Left kidney (tissue), 8 donors: ENCODE measurements at places on chromosomes 11 and 22.
A peak's percentile ranks its signal among the peaks of the same experiment; 100 is the strongest.

- no peak for DNase-seq
Measured at GRCh38 chr11:10900681-10901415, 43.0 kb upstream of the ZBED5 start.

- no peak for DNase-seq
Measured at GRCh38 chr11:2194877-2195755, 23.5 kb upstream of the TH start.

GRCh38 chr11:9575260-9576240 is 2.1 kb downstream of the WEE1 start:
- DNase-seq: peak; percentile 90

GRCh38 chr11:7600205-7600775 is 73.0 kb downstream of the CYB5R2 start:
- no peak for DNase-seq

GRCh38 chr11:114259551-114259983 is 36.6 kb upstream of the NNMT start:
- no peak for DNase-seq

- no peak for DNase-seq
Measured at GRCh38 chr11:130551388-130551787, 102.9 kb downstream of the ADAMTS15 start.

DNA sequence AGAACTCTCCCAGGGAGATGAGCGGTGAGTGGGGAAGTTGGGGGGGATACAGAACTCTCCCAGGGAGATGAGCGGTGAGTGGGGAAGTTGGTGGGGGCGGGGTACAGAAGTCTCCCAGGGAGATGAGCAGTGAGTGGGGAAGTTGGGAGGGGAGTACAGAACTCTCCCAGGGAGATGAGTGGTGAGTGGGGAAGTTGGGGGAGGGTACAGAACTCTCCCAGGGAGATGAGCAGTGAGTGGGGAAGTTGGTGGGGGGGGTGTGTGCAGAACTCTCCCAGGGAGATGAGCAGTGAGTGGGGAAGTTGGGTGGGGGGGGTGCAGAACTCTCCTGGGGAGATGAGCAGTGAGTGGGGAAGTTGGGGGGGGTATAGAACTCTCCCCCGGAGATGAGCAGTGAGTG is 186.5 kb downstream of the SHANK2 start:
- no peak for DNase-seq

GRCh38 chr22:46053563-46054090 is 76.7 kb upstream of the WNT7B start:
- no peak for DNase-seq

- DNase-seq: no peak
Measured at GRCh38 chr11:94472916-94473799, 20.5 kb downstream of the MRE11 start.

GRCh38 chr22:48943567-48944432 is 883.9 kb downstream of the BRD1 start:
- no peak for DNase-seq

GRCh38 chr11:27227736-27228135 is 135.3 kb downstream of the CCDC34 start:
- no peak for DNase-seq

DNA sequence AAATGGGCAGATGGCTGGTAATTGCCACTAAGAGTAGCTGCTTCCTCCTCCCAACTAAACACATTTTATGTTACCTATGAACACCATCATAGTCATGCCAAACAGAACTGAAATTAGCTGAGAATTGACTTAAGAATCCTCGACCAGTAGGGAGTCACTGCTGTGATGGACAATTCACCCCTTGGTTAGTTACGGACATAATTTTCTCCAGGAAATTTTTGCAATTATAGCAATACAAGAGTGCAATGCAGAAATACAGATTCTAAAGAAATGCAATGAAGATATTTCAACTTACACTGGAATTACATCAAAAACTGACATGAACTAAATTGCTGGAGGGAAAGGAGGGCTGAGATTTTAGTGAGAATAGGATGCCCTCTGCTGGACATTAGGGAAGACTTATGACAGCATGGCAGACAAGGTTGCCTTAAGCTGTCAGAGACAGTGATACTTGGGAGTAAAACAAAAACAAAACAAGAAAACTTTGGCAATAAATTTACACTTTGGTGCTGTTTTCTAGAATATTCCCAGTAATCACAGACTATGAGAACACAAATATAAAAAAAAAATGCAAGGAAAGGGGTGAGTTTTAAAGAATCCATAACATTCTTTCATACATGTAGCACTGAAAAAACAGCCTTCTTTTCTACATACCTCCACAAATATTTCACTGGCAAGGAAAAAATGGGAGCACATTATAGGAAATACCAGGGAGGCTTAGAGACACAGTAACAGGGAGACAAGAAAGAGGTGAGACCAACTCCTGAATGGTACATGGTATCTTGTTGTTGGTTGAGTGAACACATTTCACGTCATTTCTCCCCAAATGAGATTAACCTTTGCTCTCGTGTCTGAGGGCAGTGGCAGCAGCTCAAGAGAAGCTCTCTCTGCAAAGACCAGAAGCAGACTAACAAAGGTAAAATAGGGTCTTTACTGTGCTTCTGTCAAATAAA is 11.2 kb upstream of the PPP2R1B start:
- peak; percentile 76 for DNase-seq

- no peak for DNase-seq
Measured at GRCh38 chr11:88378422-88379066, 41.0 kb upstream of the CTSC start.

GRCh38 chr11:113806406-113806805 is 26.8 kb downstream of the CLDN25 start:
- DNase-seq: no peak

DNA sequence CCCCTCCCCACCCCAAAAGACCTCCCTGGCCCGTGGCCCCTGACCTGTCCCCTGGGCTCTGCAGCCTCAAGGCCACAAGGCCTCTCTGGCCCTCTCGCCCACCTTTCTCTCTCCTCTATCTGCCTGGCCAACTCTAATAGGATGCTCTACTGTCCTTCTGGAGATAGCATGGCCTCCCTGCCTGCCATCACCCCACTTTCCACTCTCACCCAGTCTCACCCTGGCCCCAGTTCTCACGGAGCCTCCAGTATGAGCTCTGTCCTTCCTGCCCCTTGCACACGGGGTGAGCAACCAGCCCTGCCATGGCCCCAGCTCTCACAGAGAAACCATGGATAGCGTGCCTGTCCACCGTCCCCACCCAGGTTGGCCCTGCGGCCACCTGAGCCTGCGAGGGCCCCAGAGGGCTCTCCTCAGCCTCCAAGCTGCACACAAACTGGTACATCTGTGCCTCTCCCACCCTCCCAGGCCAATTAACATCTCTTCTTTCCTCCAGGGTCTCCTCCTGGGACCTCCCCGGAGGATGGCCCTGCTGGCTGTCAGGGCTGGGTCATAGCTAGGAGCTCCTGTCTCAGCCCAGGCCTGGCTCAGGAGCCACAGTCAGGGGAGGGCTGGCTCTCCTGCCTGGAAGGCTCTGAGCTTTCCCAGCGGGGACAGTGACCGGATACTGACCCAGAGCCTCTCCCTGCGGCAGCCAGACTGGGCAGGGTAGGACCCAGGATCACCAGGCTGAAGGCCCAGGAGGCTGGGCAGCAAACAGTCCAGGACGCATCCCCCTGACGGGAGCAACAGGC is 22.3 kb downstream of the RTN4R start:
- DNase-seq: no peak
